ENCODE measurements at places on chromosomes 6 and 20. TPM values are rescaled to one million over a fixed set of nuclear protein-coding genes. Genes with fewer than 3 reads are reported as not detected.

The ANKRD60 gene
- total RNA-seq = not detected

The VGLL2 gene
- not detected for total RNA-seq

GRCh38 chr20:1871807-1872458, 23.3 kb upstream of the SIRPA start:
- DNase-seq = no peak

DNA sequence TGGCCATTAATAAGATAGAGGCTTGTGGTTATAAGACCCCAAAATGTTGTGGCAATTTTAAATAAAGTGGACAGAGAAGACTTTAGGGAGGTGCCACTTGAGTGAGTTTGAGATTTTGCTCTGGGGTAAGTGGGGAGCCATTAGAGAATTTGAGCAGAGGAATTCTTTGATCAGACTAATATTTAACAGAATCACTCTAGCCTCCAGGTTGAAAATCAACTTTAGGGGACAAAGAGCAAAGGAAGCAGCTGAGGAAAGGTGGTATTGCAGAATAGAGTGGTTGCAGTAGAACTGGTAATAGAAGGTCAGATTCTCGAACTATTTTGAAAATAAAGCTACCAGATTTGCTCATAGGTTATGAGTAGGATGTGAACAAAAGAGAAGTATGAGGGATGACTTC, 50.7 kb upstream of the RNF146 start:
- no peak for DNase-seq

The OTOR gene
- total RNA-seq = not detected

The MCCD1 gene
- not detected for total RNA-seq

The LY6G6D gene
- not detected for total RNA-seq

The CABLES2 gene
- 5.8 TPM for total RNA-seq

DNA sequence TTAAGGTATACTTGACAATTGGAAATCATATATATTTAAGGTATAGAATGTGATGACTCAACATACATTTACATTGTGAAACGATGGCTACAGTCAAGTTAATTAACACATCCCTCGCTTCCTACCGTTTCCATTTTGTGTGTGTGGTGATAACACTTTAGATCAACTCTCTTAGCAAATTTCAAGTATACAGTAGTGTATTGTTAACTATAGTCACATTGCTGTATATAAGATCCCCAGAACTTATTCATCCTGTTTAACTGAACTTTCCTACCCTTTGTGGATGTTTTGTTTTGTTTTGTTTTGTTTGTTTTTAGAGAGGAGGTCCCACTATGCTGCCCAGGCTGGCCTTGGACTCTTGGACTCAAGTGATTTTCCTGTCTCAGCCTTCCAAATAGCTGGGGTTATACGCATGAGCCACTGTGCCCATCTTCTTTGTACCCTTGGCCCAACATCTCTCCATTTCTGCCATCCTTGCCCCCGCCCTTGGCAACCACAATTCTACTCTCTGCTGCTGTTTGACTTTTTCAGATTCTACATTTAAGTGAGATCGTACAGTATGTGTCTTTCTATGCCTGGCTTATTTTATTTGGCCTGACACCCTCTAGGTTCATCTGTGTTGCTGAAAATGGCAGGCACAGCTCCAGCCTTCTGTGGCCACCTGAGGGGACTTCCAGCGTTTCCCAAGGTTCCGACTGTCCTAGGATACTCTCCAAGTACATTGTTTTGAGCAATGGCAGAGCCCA, 90.5 kb upstream of the SNX9 start:
- no peak for DNase-seq

DNA sequence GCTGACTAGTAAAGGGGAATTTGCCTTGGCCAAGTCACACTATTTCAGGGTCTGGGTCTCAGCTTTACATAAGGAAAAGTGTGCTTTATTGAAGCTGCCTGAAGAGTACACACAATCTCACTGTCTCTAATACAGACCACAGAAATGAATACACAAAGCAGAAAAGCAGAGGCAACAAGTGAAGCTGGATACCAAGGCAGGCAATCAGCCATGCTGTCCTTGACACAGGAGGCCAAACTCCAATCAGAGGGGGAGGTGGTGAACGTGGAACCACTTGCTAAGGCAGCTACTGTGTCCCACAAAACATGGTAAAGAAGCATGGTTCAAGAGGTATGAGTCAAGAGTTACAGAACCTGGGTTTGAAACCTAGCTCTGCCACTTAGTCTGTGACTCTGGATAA, 21.8 kb upstream of the CCND3 start:
- DNase-seq = no peak

DNA sequence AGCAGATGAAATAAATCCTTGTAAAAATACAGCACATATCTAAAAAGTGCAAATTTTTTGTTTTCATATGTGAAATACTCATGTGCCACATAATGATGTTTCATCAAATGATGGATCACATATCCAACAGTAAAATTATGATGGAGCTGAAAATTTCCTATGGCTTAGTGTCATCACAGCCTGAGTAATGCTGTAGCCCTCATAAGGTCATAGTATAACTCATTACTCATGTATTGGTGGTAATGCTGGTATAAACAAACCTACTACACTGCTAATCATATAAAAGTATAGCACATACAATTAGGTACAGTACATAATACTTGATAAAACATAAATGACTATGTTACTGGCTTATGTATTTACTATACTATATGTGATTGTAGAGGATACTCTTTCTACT, 12.9 kb downstream of the TSPYL1 start:
- no peak for DNase-seq

Measured in thyroid gland (tissue), 4 donors.